Fibroblast of lung (primary cell): ENCODE measurements at places on chromosomes 7 and 10. TPM values are rescaled to one million over a fixed set of nuclear protein-coding genes. Genes with fewer than 3 reads are reported as not detected.
A peak's percentile ranks its signal among the peaks of the same experiment; 100 is the strongest.

Gene GNAT3
- not detected in 2 replicates for total RNA-seq

Gene BHLHA15
- 0.33 and 0.51 TPM in 2 replicates for total RNA-seq

Gene HABP2
- total RNA-seq: not detected in 2 replicates

Gene RAB11FIP2
- total RNA-seq: 17.5 and 18.2 TPM in 2 replicates

Gene DGKI
- 1.3 and 2.1 TPM in 2 replicates for total RNA-seq

Gene MAD1L1
- total RNA-seq: 29.4 and 31.8 TPM in 2 replicates

Gene IKZF1
- total RNA-seq: under 0.01 TPM in 1 of 2 replicates, not detected in the other

Gene ERVW-1
- not detected in 2 replicates for total RNA-seq

Gene OR2A25
- not detected in 2 replicates for total RNA-seq

- no peak overlapping the region for H3K4me3 ChIP-seq
- no peaks in the 10 kb centered on the region for H3K4me1 ChIP-seq
- H3K36me3 ChIP-seq: no peaks in the 10 kb centered on the region
- no peak overlapping the region for H3K27ac ChIP-seq
These were observed 164.6 kb downstream of the ANKRD30A start for GRCh38 chr10:37289833-37290464.

- peaks cover 3% of the 10 kb centered on the region for H3K36me3 ChIP-seq
- H3K27me3 ChIP-seq: no peaks in the 10 kb centered on the region
- H3K4me3 ChIP-seq: no peak overlapping the region
These were observed 125.7 kb downstream of the CD36 start for GRCh38 chr7:80764132-80764531.

DNA sequence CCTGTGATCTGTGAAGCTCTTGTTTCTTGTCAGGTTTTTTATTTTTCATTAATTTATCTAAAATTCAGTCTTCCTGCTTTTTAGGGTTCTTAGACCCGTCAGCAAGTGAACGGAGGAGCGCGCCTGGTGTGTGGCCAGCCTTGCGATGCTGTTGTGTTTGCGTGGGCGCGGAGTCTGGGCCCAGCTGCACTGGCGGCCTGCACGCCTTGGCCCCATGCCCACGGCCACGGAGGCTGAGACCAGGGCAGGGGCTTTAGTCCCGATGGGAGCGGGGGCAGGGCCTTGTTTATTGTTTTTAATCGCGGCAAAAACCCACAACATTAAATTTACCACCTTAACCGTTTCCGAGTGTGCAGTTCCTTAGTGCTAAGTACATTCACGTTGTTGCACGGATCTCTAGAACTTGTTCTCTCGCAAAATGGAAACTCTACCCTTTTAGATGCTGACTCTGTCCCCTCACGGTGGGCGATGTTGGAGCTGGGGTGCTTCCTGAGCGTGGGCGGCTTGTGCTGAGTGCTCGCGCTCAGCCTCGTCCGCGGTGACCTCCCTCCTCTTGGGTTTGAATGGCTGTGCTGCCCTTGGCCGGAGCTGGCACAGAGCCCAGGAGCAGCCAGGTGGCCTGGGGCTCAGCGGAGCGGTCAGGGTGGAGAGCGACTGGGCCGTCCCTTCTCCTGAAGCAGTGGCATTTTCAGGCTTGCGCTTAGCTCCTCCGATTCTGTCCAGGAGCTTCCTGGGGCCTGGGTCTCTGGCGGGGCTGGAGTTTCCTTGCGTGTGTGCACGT lies 69.1 kb downstream of the INPP5A start:
- no peak overlapping the region for H3K4me3 ChIP-seq
- H3K36me3 ChIP-seq: no peaks in the 10 kb centered on the region
- H3K27me3 ChIP-seq: no peaks in the 10 kb centered on the region

DNA sequence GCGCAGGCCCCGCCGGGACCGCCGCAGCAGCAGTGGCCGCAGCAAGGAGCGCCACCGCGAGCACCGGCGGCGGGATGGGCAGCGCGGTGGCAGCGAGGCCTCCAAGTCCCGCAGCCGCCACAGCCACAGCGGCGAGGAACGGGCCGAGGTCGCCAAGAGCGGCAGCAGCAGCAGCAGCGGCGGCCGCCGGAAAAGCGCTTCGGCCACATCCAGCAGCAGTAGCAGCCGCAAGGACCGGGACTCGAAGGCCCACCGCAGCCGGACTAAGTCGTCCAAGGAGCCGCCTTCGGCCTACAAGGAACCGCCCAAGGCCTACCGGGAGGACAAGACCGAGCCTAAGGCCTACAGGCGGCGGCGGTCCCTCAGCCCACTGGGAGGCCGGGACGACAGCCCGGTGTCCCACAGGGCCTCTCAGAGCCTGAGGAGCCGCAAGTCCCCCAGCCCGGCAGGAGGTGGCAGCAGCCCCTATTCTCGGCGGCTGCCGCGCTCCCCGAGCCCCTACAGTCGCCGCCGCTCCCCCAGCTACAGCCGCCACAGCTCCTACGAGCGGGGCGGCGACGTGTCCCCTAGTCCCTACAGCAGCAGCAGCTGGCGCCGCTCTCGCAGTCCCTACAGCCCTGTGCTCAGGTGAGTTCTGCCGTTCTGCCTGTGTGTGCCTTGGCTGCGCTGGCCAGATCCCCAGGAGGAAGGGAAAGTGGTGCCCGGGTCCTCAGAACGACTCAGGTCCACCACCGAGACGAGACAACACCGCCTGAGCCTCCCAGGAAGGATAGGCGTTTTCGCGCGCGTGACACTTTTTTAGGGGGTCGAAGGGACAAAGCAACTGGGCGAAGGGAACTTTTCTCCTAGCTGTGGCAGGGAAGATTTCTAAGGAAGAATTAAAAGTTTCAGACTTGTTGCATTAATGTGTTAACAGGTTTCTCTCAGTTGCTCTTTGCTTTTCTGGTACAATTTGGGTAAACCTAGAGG lies 1.5 kb downstream of the CDK13 start:
- H3K36me3 ChIP-seq: no peaks in the 10 kb centered on the region
- peak overlapping the region; percentile 88 for H3K4me3 ChIP-seq
- H3K27ac ChIP-seq: peak overlapping the region; percentile 97
- H3K27me3 ChIP-seq: no peaks in the 10 kb centered on the region
- peaks cover 5% of the 10 kb centered on the region for H3K4me1 ChIP-seq

- no peaks in the 10 kb centered on the region for H3K36me3 ChIP-seq
- no peak overlapping the region for H3K4me3 ChIP-seq
- H3K4me1 ChIP-seq: no peaks in the 10 kb centered on the region
- H3K27me3 ChIP-seq: no peaks in the 10 kb centered on the region
These were observed 605.6 kb upstream of the CNTNAP2 start for GRCh38 chr7:145511004-145511403.

GRCh38 chr10:71978988-71979691 lies 14.9 kb downstream of the CHST3 start:
- H3K4me3 ChIP-seq: no peak overlapping the region
- peaks cover 57% of the 10 kb centered on the region for H3K4me1 ChIP-seq
- no peaks in the 10 kb centered on the region for H3K27me3 ChIP-seq
- no peak for DNase-seq
- no peak overlapping the region for H3K27ac ChIP-seq

GRCh38 chr10:71773221-71773971 lies at the start of gene VSIR:
Gene VSIR (minus strand): TSS chr10:71773520. CDS start chr10:71773439, 81 bp downstream.
- H3K27ac ChIP-seq: peak within 1 kb of the TSS; percentile 22
- DNase-seq: peak; percentile 69
- peaks cover 4% of the 10 kb centered on the region for H3K27me3 ChIP-seq
- peak within 1 kb of the TSS; percentile 53 for H3K4me3 ChIP-seq
- peaks cover 1% of the 10 kb centered on the region for H3K36me3 ChIP-seq
- peaks cover 35% of the 10 kb centered on the region for H3K4me1 ChIP-seq

GRCh38 chr7:26090927-26091519 lies 61.0 kb upstream of the NFE2L3 start:
- H3K27me3 ChIP-seq: no peaks in the 10 kb centered on the region
- no peak overlapping the region for H3K27ac ChIP-seq
- H3K36me3 ChIP-seq: no peaks in the 10 kb centered on the region
- peak; percentile 62 for DNase-seq
- no peak overlapping the region for H3K4me3 ChIP-seq
- H3K4me1 ChIP-seq: no peaks in the 10 kb centered on the region

DNA sequence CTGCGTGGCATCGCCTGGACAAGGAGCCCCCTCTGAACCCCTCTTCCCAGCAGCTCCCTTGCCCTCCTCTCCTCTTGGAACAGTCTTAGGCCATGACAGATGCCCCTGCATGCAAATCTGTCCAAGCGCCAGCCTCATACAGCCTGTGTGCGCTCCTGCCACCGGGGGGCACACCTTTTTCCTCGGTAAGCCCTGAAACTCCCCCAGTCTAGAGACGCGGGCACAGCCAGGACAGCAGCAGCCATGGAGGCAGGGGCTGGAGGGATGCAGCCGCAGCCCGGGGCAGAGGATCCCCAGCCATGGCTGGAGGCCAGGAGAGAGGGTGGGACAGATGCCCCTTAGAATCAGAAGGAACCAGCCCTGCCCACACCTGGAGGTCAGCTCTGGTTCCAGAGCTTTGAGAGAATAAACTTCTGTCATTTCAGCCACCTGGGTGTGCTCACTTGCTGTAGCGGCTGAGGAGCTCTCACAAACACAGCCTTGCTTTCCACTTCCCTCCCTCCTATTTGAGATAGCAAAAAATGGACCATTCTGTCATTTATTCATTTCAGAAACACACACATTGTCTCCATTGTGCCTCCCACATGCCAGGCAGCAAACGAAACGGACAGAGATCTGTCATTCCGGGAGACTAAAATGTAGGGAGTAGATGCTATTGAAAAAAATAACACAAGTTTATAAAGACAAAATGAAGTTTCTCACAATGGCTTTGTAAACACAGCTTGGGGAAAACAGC lies 241.5 kb downstream of the WDR37 start:
- no peaks in the 10 kb centered on the region for H3K36me3 ChIP-seq
- H3K27ac ChIP-seq: no peak overlapping the region
- H3K4me1 ChIP-seq: no peaks in the 10 kb centered on the region
- no peaks in the 10 kb centered on the region for H3K27me3 ChIP-seq
- DNase-seq: no peak
- H3K4me3 ChIP-seq: no peak overlapping the region

DNA sequence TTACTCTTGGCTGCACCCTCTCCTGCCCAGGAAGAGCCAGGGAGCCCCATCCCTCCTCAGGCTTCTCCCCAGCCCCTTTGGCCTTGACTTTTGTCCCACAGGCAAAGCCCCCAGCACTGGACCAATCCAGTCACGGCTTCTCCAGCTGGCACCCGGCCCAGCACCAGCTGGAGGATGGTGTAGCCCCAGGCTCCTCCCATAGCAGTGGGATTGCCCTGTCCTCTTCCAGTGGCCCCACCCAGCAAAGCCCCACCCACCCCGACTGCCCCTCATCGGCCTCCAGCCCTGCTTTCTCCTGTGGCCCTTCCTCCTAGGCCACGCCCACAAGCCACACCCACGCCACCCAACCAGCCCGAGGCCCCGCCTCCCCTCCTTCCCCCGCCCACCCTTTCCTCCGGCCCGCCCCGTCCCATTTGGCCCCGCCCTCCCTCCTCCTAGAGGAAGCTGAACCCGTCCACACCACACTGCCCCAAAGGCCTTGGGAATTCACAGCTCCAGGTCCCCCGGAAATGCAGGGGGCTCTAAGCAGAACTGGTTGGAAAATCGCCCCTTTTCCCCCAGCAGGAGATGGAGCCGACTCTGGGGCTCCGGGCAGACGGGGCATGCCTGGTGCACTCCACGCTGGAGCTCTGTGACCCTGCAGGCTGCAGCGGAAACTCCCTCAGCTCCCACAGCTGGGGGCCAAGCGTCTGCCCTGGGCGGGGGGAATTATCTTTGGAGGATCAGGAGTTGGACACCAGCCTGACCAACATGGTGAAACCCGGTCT lies 25.2 kb downstream of the GET4 start:
- H3K27ac ChIP-seq: no peak overlapping the region
- peaks cover 7% of the 10 kb centered on the region for H3K36me3 ChIP-seq
- H3K27me3 ChIP-seq: peaks cover 5% of the 10 kb centered on the region
- peaks cover 9% of the 10 kb centered on the region for H3K4me1 ChIP-seq
- H3K4me3 ChIP-seq: no peak overlapping the region
- peak; percentile 96 for DNase-seq

- H3K27ac ChIP-seq: no peak overlapping the region
- peaks cover 3% of the 10 kb centered on the region for H3K4me1 ChIP-seq
- no peaks in the 10 kb centered on the region for H3K36me3 ChIP-seq
- DNase-seq: peak; percentile 34
These were observed 237.3 kb downstream of the NSUN6 start for GRCh38 chr10:18414061-18414460.

GRCh38 chr10:119104654-119105015 lies 722 bp downstream of the DENND10 start:
- no peak overlapping the region for H3K27ac ChIP-seq
- H3K36me3 ChIP-seq: no peaks in the 10 kb centered on the region
- peak; percentile 17 for DNase-seq
- H3K4me3 ChIP-seq: peak overlapping the region; percentile 75

DNA sequence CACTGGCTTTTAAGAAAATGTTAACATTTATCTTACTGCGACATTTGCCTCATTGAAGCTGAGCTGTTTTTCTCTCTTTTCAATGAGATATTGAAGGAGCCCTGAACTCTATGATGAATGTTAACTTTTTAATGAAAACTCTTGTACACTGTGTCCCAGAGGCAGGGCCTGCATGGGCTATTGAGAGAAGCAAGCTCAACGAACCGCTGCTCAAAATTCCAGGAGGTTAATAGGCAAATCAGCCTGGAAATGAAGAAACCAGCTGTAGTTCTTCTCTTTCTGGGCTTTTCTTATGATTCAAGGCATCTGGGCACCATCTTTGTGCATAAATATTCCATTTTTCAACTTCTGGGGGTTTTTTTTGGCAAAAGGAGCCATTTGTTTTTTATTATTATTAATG lies 168.4 kb upstream of the NPVF start:
- no peak for DNase-seq
- H3K4me1 ChIP-seq: no peaks in the 10 kb centered on the region
- no peaks in the 10 kb centered on the region for H3K36me3 ChIP-seq
- no peaks in the 10 kb centered on the region for H3K27me3 ChIP-seq
- H3K27ac ChIP-seq: no peak overlapping the region
- no peak overlapping the region for H3K4me3 ChIP-seq

- no peak overlapping the region for H3K4me3 ChIP-seq
- no peaks in the 10 kb centered on the region for H3K36me3 ChIP-seq
- H3K27ac ChIP-seq: no peak overlapping the region
These were observed 23.0 kb upstream of the CEP41 start for GRCh38 chr7:130463553-130464434.

GRCh38 chr10:34113504-34114225 lies 701.4 kb downstream of the PARD3 start:
- no peak overlapping the region for H3K27ac ChIP-seq
- H3K4me3 ChIP-seq: no peak overlapping the region
- no peaks in the 10 kb centered on the region for H3K36me3 ChIP-seq
- peaks cover 9% of the 10 kb centered on the region for H3K4me1 ChIP-seq

GRCh38 chr7:21542891-21543527 lies at the start of gene DNAH11:
Gene DNAH11 (plus strand): TSS chr7:21543039. CDS start chr7:21543246, 207 bp downstream.
- H3K4me1 ChIP-seq: peaks cover 2% of the 10 kb centered on the region
- H3K27me3 ChIP-seq: peaks cover 2% of the 10 kb centered on the region
- H3K27ac ChIP-seq: no peak within 1 kb of the TSS
- peak; percentile 35 for DNase-seq
- H3K36me3 ChIP-seq: no peaks in the 10 kb centered on the region

- H3K4me3 ChIP-seq: no peak overlapping the region
- H3K36me3 ChIP-seq: no peaks in the 10 kb centered on the region
- peaks cover 9% of the 10 kb centered on the region for H3K27me3 ChIP-seq
- H3K27ac ChIP-seq: no peak overlapping the region
These were observed 75.3 kb upstream of the GRB10 start for GRCh38 chr7:50857804-50858489.

DNA sequence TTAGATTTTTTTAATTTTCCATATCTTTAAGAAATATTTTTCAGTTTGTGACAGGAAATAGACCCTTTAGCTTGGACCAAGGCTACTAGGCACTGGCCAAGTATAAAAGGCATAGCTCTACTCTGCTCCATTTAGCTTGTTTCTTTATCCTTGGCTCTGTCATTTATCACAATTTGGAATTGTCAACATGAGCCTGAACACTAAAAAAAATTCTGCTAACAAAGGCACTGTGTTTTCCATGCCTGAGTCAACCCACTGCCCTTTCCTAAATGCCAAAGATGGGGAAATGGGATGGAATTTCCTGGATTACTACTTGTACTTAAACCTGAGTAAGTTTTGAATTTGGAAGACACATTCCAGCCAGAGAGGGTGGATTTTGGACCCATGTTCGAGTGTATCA lies 128.4 kb downstream of the NSUN6 start:
- H3K36me3 ChIP-seq: no peaks in the 10 kb centered on the region
- no peak overlapping the region for H3K4me3 ChIP-seq
- H3K27me3 ChIP-seq: no peaks in the 10 kb centered on the region
- no peaks in the 10 kb centered on the region for H3K4me1 ChIP-seq
- DNase-seq: peak; percentile 19
